ENCODE measurements at places on chromosomes 6 and 20. TPM values are rescaled to one million over a fixed set of nuclear protein-coding genes. Genes with fewer than 3 reads are reported as not detected.

C6orf132 gene
- not detected for total RNA-seq

CRISP2 gene
- total RNA-seq: not detected

SCAF8 gene
- 17.1 TPM for total RNA-seq

DSP gene
- total RNA-seq: 2.0 TPM

PXDC1 gene
- 53.5 TPM for total RNA-seq

COL20A1 gene
- total RNA-seq: not detected

BCAS1 gene
- total RNA-seq: 0.13 TPM

NRN1 gene
- 57.4 TPM for total RNA-seq

STMN3 gene
- total RNA-seq: 34.2 TPM

FKBP1C gene
- 0.98 TPM for total RNA-seq

HSD17B8 gene
- total RNA-seq: 8.0 TPM

VGLL2 gene
- total RNA-seq: not detected

NMBR gene
- total RNA-seq: not detected

CLPSL2 gene
- not detected for total RNA-seq

TGM3 gene
- total RNA-seq: not detected

TMEM200A gene
- 0.16 TPM for total RNA-seq

SNAI1 gene
- total RNA-seq: 0.40 TPM

C6orf15 gene
- total RNA-seq: not detected

TRIM40 gene
- total RNA-seq: not detected

ZC2HC1B gene
- not detected for total RNA-seq

WFDC5 gene
- total RNA-seq: not detected

FRMD1 gene
- total RNA-seq: not detected

MYB gene
- 1.3 TPM for total RNA-seq

BYSL gene
- 23.0 TPM for total RNA-seq

BAG2 gene
- total RNA-seq: 7.7 TPM

ENPP4 gene
- 2.1 TPM for total RNA-seq

MED23 gene
- total RNA-seq: 22.9 TPM

PRPH2 gene
- total RNA-seq: not detected

UBE3D gene
- total RNA-seq: 6.7 TPM

BEND6 gene
- 0.59 TPM for total RNA-seq

SLC22A1 gene
- 0.95 TPM for total RNA-seq

SLC44A4 gene
- not detected for total RNA-seq

PPP1R3G gene
- total RNA-seq: 0.16 TPM

SMPDL3A gene
- total RNA-seq: 59.4 TPM

ACTL10 gene
- total RNA-seq: not detected

FAM217A gene
- total RNA-seq: not detected

CDK5RAP1 gene
- 31.4 TPM for total RNA-seq

CCDC28A gene
- total RNA-seq: 27.9 TPM

OR2H1 gene
- total RNA-seq: not detected

ID4 gene
- total RNA-seq: 31.9 TPM

SYS1 gene
- 31.0 TPM for total RNA-seq

SEL1L2 gene
- total RNA-seq: not detected

PI3 gene
- 0.40 TPM for total RNA-seq

NINL gene
- total RNA-seq: 5.0 TPM

ASIP gene
- total RNA-seq: not detected

ADGRB3 gene
- total RNA-seq: 3.8 TPM

SIRPA gene
- total RNA-seq: 74.7 TPM

PRSS35 gene
- 0.18 TPM for total RNA-seq

PTCHD4 gene
- 8.4 TPM for total RNA-seq

TP53INP2 gene
- 6.5 TPM for total RNA-seq

LAMA2 gene
- 1.3 TPM for total RNA-seq

WFDC12 gene
- total RNA-seq: not detected

FAM50B gene
- 16.7 TPM for total RNA-seq

RBM24 gene
- total RNA-seq: 7.9 TPM

CPNE5 gene
- not detected for total RNA-seq

ARMC2 gene
- 3.4 TPM for total RNA-seq

Data from SK-MEL-5 (cell line).